Activated naive CD8-positive, alpha-beta T cell treated with anti-CD3 and anti-CD28 coated beads, Interleukin-2, amount 10 ng/mL, durations not matched to agents 7 days and 5 days (primary cell): ENCODE measurements at places on chromosomes 2 and 18. TPM values are rescaled to one million over a fixed set of nuclear protein-coding genes. Genes with fewer than 3 reads are reported as not detected.

Gene CEP68
- 20.9 TPM for total RNA-seq

Gene PJVK
- total RNA-seq = 2.5 TPM

Gene MATN3
- not detected for total RNA-seq

Gene VPS4B
- 72.8 TPM for total RNA-seq

Gene MROH2A
- total RNA-seq = not detected

Gene MARCO
- not detected for total RNA-seq

DNA sequence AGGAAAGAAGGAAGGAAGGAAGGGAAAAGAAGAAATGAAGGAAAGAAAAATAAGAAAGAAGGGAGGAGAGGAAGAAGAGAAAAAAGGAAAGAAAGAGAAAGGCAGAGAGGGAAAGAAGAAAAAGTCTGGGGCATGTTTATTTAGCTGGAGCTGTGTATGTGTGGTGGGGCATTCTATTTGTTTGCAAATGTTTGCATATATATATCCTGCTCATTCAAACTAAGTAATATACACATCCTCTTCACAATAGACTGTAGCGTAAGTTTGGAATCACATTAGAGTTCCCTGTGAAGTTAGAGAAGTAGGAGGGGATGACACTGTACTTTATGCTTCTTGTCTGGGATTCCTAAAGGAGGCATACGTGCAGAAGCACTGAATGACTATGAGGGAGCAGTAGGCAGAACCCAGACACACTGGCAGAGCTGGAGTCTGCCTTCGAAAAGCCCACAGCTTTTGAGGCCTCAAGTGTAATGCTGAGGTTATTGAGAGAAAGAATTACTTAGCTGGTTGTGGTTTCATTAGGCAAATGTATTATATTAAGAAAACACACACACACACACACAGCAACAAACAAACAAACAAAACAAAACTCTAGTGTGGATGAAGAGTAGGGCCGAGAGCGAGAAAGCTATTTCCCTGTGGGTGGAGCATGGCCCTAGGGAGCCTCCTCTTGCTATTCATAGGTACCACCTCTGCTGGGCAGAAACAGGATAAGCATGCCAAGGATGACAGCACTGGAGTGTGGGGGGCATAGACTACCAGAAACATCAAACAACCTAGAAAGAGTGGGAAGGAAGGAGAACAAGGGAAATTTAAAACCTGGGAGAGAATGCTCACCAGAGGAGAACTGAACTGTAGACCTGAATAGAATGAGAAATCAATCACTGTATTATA is 905.1 kb upstream of the NXPH2 start:
- H3K27me3 ChIP-seq = no peaks in the 10 kb centered on the region
- no peaks in the 10 kb centered on the region for H3K36me3 ChIP-seq
- no peak overlapping the region for H3K4me3 ChIP-seq
- H3K4me1 ChIP-seq = no peaks in the 10 kb centered on the region
- H3K27ac ChIP-seq = peak overlapping the region; percentile 20

DNA sequence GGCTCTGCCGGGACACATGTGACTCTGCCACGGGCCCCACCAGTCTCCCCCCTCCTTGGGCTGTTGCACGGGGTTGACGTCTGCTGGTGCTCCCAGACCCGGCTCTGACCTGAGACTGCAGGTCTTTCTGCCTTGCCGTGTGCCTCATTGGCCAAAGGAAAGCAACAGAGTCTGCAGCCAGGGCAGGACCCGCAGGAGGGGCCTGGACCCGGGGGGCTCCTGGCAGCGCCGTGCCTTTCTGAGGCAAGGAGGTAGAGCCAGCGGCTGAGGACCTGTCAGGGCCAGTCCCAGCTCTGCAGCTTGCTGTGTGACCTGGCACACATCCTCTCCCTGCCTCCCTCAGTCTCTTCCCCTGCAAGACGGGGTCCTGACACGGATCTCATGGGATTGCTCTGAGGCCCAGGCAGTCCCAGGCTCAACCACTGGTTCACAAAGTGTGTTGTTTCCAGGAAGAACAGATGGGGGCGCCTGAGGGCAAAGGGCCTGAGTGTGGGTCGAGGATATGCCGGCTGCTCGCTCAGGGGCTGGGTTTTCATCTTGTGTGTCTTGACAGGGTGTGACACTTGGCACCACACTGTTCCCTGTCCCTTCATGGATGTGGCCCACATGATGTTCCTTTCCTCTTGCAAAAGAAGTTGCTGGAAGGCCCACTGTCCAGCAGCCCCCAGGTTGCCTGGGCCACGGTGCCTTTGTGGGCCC is 9.0 kb downstream of the CAPN10 start:
- H3K4me3 ChIP-seq = no peak overlapping the region
- H3K4me1 ChIP-seq = peaks cover 2% of the 10 kb centered on the region
- no peaks in the 10 kb centered on the region for H3K36me3 ChIP-seq
- H3K27me3 ChIP-seq = no peaks in the 10 kb centered on the region
- H3K27ac ChIP-seq = peak overlapping the region; percentile 40

- H3K36me3 ChIP-seq = peaks cover 4% of the 10 kb centered on the region
- no peak overlapping the region for H3K4me3 ChIP-seq
- peaks cover 7% of the 10 kb centered on the region for H3K4me1 ChIP-seq
- H3K27me3 ChIP-seq = peaks cover 14% of the 10 kb centered on the region
- DNase-seq = no peak
These were observed 199.4 kb downstream of the SPP2 start for GRCh38 chr2:234249873-234250272.

DNA sequence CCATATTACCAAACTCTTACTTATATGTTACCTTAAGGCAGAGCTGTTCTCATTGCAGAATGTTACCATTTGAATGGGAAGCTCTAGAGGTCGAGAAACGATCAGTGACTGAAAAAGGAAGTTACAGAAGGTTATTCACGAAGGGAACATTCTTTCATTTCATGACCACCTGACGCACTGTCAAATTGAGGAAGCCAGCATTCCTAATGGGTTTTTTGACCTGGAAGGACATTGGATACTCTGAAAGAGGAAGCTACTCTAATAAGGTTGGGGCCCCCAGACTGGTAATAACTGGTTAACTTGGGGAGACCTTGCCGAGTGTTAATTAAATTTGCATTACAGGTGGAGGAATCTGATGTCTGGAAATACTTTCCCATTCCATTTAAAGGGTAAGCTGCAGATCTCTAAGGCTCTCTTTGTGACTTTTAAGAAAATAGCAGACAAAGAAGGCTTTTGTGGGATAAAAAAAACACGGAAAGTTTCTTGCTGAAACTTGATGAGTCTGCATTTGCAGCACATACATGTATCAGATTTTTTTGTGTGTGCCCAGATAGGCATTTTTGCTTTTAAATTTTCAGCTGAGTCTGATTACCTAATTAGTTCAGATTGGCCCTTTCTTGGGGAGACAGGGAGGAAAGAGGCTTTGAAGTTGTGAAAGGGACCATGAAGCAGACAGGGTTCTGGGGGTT is 137.1 kb downstream of the LTBP1 start:
- no peaks in the 10 kb centered on the region for H3K27me3 ChIP-seq
- no peak overlapping the region for H3K27ac ChIP-seq
- H3K36me3 ChIP-seq = no peaks in the 10 kb centered on the region
- no peaks in the 10 kb centered on the region for H3K4me1 ChIP-seq
- no peak overlapping the region for H3K4me3 ChIP-seq

DNA sequence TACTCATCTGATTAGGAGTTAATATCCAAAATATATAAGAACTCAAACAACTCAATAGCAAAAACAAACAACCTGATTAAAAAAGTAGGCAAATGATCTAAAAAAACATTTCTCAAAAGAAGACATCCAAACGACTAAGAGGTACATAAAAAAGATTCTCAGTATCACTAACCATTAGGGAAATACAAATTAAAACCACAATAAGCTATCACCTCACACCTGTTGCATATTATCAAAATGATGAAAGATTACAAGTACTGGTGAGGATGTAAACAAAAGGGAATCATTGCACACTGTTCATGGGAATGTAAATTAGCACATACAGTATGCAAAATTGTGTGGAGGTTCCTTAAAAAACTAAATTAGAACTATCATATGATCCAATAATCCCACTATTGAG is 865.5 kb downstream of the TMEM182 start:
- H3K27me3 ChIP-seq = no peaks in the 10 kb centered on the region
- H3K36me3 ChIP-seq = no peaks in the 10 kb centered on the region
- H3K4me1 ChIP-seq = no peaks in the 10 kb centered on the region

GRCh38 chr2:65710779-65711295 is 278.4 kb upstream of the SPRED2 start:
- no peak overlapping the region for H3K27ac ChIP-seq
- H3K27me3 ChIP-seq = peaks cover 5% of the 10 kb centered on the region
- no peaks in the 10 kb centered on the region for H3K4me1 ChIP-seq
- no peaks in the 10 kb centered on the region for H3K36me3 ChIP-seq

DNA sequence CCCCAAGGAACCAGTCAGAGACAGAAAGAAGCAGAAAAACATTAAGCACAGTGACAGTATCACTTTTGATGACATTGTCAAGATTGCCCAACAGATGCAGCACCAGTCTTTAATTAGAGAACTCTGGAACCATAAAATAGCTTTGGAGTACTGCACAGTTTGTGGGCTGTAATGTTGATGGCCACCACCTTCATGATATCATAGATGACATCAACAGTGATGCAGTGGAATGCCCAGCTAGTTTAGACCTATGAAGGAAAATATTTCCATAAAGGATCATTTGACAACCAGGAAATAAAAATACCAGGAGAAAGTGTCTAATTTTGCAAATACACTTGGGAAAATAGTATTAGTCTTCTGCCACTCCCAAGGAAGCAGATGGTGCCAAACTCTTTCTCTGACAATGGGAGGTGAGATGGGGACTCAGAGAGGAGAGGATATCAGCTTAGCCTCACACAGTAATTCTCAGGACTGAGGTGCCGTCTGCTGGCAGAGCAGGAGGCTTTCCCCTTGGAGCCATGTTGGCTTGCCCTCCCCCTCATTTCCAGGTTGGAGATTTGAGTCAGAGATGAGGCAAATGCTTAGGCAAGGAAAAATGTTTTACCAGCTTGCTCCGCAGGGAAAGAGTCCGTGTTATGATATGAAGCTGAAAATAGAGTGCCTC is 107.5 kb upstream of the CELF4 start:
- no peak overlapping the region for H3K4me3 ChIP-seq
- no peak for DNase-seq
- H3K27ac ChIP-seq = no peak overlapping the region

DNA sequence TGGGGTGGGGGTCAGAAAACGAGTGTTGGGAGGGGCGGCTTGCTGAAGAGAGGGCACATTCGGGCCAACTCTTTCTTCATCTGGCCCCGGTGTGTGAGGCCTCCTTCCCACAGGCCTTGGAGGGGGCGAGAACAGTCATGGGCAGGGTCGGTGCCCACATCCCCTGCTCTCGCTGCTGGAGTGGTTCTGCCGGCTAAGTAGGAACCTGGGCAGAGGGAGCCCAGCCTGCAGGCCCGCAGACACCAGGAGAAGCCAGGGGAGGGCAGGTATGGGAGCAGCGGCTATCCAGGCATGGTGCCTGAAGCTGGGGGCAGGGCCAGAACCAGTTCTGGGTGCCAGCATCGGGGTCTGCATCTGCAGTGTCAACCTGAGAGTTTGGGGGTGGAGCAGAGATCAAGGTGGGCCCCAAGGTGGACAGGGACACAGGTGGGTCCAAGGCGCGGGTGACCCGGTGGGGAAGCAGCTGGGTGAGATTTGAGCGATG is 46.6 kb upstream of the HPCAL1 start:
- no peak for DNase-seq
- no peak overlapping the region for H3K27ac ChIP-seq
- H3K36me3 ChIP-seq = no peaks in the 10 kb centered on the region
- no peak overlapping the region for H3K4me3 ChIP-seq
- H3K27me3 ChIP-seq = peaks cover 6% of the 10 kb centered on the region
- peaks cover 3% of the 10 kb centered on the region for H3K4me1 ChIP-seq

GRCh38 chr2:78715293-78715692 is 310.2 kb upstream of the REG3G start:
- DNase-seq = no peak
- no peaks in the 10 kb centered on the region for H3K36me3 ChIP-seq
- no peaks in the 10 kb centered on the region for H3K27me3 ChIP-seq
- H3K4me1 ChIP-seq = no peaks in the 10 kb centered on the region
- H3K27ac ChIP-seq = no peak overlapping the region
- H3K4me3 ChIP-seq = no peak overlapping the region
